ENCODE measurements at places on chromosomes 1 and 21.

DNA sequence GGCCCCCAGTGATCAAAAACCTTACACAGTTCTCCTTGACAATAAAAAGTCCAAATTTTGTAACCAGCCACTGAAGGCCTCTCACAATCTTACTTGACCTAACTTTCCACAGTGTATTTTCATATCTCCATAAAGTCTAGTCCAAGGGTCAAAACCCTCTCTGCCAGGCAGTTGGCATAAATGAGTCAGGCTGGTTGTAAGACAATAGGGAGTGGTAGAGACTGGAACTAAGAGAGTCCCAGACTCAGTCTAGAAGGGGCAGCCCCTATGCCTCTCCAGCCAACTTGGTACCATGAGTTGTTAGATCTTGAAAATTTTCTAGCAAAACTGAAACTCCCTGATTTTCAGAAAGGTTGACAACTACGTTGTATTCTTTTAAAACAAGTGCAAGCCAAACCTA, 21.0 kb downstream of the KIF21B start:
- DNase-seq, result no peak

DNA sequence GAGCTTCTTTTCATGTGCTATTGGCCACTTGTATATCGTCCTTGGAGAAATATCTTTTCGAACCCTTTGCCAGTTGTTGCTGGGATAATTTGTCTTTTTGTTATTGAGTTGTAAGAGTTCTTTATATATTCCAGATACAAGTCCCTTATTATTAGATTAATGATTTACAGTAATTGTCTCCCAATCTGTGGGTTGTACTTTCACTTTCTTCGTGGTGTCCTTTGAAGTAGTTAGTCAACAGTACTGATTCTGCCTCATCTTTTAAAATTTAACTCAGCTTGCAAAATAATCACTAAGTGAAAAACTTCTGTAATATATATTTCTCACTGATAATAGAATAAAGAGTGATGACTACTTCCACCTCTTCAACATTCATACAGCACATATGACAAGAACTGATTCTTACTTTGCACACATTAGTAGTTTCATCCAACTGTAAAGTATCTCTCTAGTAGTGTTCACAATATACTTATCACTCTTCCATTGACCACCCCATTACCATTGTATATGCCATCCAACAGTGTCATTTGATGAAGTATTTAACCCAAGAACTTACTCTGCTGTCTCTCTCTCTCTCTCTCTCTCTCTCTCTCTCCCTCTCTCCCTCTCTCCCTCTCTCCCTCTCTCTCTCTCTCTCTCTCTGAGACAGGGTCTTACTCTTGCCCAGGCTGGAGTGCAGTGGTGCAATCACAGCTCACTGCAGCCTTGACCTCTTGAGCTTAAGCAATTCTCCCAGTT, 104.2 kb upstream of the DMRTA2 start:
- no peak for DNase-seq

GRCh38 chr1:220222939-220223338, 49.3 kb downstream of the RAB3GAP2 start:
- DNase-seq, result no peak

DNA sequence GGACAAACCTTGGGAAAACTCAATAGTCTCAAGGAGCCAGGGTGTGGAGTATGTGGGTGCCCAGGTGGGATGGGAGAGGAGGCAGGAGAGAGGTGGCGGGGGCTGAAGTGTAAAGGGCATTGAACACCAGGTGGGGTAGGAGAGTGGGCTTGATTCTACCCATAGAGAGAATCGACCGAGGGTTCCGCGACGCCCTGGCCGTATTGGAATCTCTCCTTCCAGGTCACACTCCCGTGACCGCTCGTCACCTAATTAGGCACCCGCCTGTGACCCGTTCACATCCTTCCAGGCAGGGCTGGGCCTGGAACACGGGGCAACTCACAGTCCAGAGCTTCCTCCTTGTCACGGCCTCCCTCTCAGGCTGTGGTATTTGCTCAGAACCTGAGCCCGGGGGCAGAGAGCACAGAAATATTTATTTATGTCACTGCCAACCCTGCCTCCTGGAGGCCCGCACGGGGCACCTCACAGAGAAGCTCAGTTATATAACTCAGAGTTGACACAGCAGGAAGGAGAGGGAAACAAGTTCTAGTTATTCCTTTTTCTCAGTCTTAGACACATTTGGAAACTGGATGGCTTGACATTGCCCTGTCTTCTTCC, 12.0 kb downstream of the NCMAP start:
- no peak for DNase-seq

- no peak for DNase-seq
These were observed 292.8 kb downstream of the DISC1 start for GRCh38 chr1:231919239-231919885.

DNA sequence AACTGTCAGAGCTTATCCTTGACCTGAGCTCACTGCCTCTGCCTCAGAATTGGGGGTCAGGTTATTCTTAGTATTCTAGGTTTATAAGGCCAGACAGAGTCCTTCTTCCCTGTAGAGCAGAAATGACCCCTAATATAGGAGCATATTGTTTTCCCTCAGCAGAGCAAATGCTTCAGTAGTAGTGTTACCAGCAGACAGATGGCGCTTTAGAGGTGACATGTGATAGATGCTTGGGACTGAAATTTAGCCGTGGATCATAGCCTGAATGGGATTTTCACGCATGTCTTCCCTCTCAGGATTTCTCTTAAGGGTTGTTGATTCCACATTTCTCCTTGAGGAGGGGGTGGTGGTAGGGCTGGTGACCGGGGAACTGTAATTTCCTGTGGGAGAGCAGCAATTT, 24.5 kb downstream of the ADARB1 start:
- no peak for DNase-seq

GRCh38 chr1:160210561-160210960, 5.4 kb downstream of the PEA15 start:
- DNase-seq, result peak; percentile 24

DNA sequence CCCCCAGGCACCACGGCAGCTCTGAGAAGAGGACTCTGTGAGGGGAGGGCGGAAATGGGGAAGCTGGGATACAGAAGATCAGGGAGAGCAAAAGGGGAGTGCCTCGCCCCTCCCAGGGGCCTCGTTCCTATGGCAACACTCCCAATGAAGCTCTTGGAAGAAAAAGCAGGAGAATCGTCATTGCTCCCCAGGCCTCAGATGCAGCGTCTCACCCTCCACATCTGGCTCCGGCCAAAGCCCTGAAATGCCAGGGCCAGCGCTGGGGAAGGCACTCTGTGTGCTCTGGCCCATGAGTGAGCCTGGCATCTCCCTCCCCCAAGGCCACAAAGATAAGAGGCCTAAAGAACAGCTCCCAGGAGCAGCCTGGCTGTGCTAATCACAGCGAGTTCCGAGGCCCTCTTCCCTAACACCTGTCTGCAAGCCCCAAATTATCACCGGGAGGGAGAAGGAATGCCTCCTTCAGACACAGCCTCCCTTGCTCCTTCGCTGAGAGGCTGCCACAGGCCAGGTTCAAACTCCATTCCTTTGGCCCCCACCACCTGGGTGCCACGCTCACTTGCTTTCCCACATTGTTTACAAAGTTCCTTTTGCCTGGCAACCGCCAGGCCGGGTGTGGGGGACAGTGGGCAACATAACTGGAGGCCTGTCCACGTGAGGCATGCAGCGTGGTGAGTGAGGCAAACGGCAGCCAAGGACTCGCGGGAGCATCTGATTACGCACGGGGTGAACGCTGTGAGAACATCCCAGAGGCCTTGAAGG, 27.8 kb downstream of the ECE1 start:
- no peak for DNase-seq

DNA sequence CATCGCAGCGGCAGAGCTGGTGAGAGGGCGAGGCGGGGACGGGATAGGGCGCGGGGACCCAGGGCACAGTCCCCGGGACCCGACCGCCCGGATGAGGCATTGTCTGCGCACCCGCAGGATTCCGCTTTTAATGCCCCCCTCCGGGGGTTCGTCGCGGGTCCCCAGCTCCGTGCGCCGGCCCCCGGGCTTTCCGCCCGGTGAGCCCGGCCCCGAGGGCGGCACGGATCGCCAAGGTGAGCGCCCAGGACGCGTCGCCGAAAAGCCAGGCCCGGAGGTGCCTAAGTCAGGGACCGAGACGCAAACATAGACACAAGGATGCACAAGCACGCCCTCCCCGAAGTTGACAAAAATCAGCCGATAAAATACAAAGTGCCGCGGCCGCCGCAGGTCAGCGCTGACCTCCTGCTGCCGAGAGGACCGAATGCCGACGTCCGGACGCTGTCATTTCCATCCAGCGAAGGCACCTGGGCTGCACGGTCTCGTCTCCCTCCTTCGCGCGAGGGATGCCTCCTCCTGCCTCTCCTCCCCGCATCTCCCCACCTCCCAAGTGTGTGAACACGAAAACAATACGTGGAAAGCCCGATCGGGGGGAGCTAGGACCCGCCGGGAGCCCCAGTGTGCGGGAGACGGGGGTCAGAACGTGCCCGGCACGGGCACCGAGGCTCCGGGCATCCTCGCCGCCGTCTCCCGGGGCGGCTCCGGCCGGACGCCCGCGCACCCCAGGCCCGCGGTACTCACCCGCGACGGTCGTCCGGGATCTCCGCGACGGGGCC, 101.1 kb upstream of the SOD1 start:
- no peak for DNase-seq

DNA sequence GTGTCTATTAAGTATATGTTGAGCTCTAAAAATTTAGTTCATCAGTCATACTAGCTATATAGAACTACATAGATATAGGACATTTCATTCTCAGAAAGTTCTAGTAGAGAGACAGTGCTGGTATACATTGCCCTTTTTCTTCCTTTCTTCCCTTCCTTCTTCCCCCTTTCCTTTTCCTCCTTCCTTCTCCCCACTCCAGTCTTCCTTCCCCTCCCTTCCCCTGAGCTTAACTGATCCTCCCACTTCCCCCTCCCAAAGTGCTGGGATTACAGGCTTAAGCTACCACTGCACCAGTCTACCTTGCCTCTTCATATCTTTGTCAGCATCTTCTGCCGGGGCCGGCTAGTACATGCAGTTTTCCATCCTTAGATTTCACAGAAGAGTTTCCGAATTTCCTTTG, 12.1 kb downstream of the THRAP3 start:
- DNase-seq, result no peak

Measured in hippocampal formation (tissue), 2 donors.